ENCODE measurements at places on chromosomes 4 and X. TPM values are rescaled to one million over a fixed set of nuclear protein-coding genes. Genes with fewer than 3 reads are reported as not detected.

PAGE2B gene
- not detected for total RNA-seq

KLF8 gene
- 2.4 TPM for total RNA-seq

BMP3 gene
- under 0.01 TPM for total RNA-seq

SLC10A4 gene
- not detected for total RNA-seq
